ENCODE measurements at places on chromosomes 12 and 14. TPM values are rescaled to one million over a fixed set of nuclear protein-coding genes. Genes with fewer than 3 reads are reported as not detected.

Gene LIN7A
- 18.6 TPM for polyA plus RNA-seq

Gene CSRNP2
- polyA plus RNA-seq: 33.8 TPM

DNA sequence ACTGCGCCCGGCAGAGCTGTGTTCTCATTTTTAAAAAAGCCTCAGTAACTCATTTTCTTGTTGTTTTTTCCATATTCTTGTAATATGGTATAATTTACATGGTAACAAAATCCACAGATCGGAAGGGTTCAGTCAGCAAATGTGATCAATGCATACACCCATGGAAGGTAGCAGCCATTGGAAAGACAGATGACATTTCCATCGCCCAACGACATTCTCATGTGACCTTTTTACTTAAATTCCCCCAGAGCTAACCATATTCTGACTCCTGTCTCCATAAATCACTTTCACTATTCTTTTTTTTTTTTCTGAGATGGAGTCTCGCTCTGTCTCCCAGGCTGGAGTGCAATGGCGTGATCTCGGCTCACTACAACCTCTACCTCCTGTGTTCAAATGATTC, 4.9 kb downstream of the PEBP1 start:
- no peak for DNase-seq

GRCh38 chr14:101194373-101195308, 291.1 kb upstream of the RTL1 start:
- DNase-seq: no peak

DNA sequence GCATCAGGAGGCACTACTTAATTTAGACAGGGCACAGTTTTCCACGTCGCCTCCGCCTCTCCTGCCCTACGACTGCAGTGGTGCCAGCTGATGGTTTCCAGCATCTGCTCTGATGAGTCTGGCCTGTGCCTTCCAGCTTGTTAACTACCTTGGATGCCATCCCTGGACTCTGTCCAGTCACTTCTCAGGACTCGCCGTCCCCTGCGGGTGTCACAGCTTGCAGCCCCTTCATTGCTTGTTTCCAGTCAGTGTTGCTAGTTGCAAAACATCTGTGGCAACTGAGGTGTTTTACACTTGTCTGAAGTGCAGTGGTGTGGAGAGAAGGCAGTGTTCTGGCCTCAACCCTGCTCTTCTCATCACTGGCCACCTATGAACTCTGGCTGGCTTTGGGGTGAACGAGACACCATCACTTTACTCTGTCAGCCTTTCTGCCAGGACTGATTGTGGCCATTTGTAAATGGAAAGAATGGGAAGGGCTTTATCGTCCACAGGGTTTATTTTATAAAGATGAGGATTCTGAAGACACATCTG, 8.3 kb downstream of the ADGRD1 start:
- DNase-seq: no peak

DNA sequence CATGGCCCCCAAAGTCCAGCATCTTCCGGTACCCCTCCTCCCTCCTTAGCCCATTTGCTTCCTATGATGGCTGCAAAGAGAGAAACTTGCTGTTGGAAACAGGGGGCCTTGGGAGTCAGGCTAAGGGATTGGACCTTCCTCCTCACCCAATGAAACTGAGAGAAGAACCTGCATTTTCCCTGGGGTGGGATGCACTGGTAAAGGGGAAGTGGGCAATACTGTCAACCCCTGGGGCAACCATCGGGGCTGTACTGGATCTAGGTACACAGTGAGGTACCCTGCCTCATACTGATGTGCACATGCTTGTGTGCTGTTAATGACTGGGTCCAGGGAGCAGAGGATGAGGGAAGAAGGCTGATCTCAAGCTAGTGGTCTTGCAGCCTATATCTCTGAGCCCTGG, 11.0 kb upstream of the JPH4 start:
- no peak for DNase-seq

GRCh38 chr12:31651893-31652521, 7.5 kb upstream of the ETFBKMT start:
- DNase-seq: no peak

DNA sequence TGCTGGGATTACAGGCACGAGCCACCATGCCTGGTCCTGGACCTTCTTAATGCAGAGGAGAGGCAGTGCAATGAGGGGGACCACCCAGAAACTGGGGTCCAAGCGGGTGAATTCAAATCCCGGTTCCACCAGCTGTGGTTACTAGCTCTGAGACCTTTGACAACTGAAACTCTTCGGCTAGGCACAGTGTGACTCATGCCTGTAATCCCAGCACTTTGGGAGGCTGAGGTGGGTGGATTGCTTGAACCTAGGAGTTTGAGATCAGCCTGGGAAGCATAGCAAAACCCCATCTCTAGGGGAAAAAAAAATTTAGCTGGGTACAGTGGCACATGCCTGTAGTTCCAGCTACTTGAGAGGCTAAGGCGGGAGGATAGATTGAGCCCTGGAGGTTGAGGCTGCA, 5.0 kb upstream of the CD4 start:
- no peak for DNase-seq
